Pancreas (tissue), 10 donors: ENCODE measurements at places on chromosomes 1 and 21. TPM values are rescaled to one million over a fixed set of nuclear protein-coding genes. Genes with fewer than 3 reads are reported as not detected.

GRCh38 chr1:32474954-32475353, 10.1 kb downstream of the ZBTB8B start:
- peak; percentile 30 for DNase-seq
- H3K4me1 ChIP-seq: peaks cover 6% of the 10 kb centered on the region
- no peaks in the 10 kb centered on the region for H3K36me3 ChIP-seq
- no peak overlapping the region for H3K27ac ChIP-seq
- no peak overlapping the region for H3K4me3 ChIP-seq

GRCh38 chr1:97186381-97186780, 464.8 kb downstream of the PTBP2 start:
- H3K36me3 ChIP-seq: no peaks in the 10 kb centered on the region
- no peaks in the 10 kb centered on the region for H3K27me3 ChIP-seq
- no peak for DNase-seq
- no peaks in the 10 kb centered on the region for H3K4me1 ChIP-seq

DNA sequence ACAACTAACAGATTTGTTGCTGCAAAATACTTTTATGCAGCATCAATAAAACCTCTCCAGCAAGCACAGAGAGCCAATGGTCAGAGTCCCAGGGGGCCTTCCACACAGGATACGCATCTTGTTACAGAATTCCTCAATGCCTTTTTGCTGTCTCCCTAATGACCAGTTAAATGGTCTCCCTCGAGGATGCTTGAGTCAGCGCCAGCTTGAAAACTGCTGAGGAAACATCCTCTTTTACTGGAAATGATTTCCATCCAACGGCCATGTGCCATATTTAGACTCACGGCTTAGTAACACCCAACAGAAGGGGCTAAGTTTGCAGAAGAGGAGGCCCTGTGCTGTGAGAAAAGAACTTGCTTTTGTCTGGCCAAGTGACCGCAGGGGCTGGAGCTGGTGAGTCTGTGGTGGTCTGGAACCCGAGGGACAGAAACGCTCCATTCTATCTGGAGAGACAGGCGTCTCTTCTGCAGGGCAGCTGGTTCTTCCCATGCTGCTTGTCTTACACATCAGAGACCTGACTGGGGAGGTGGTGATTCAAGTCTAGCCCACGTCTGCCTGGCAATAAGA, 496.4 kb downstream of the SETD4 start:
- no peaks in the 10 kb centered on the region for H3K27me3 ChIP-seq
- no peaks in the 10 kb centered on the region for H3K36me3 ChIP-seq
- H3K27ac ChIP-seq: peak overlapping the region; percentile 42
- peak; percentile 37 for DNase-seq

GRCh38 chr1:93474321-93474720, 26.4 kb downstream of the FNBP1L start:
- H3K4me1 ChIP-seq: peaks cover 5% of the 10 kb centered on the region
- DNase-seq: no peak
- no peak overlapping the region for H3K27ac ChIP-seq
- H3K4me3 ChIP-seq: no peak overlapping the region
- H3K36me3 ChIP-seq: no peaks in the 10 kb centered on the region
- no peaks in the 10 kb centered on the region for H3K27me3 ChIP-seq

GRCh38 chr1:33719326-33719725, 144.6 kb upstream of the HMGB4 start:
- H3K27ac ChIP-seq: no peak overlapping the region
- H3K4me1 ChIP-seq: no peaks in the 10 kb centered on the region
- no peaks in the 10 kb centered on the region for H3K36me3 ChIP-seq

The EFNA3 gene
- total RNA-seq: 0.56 TPM

GRCh38 chr1:53477651-53478501, 18.7 kb downstream of the DMRTB1 start:
- no peaks in the 10 kb centered on the region for H3K27me3 ChIP-seq
- H3K4me1 ChIP-seq: no peaks in the 10 kb centered on the region
- no peaks in the 10 kb centered on the region for H3K36me3 ChIP-seq
- H3K27ac ChIP-seq: no peak overlapping the region
- no peak overlapping the region for H3K4me3 ChIP-seq
- no peak for DNase-seq

DNA sequence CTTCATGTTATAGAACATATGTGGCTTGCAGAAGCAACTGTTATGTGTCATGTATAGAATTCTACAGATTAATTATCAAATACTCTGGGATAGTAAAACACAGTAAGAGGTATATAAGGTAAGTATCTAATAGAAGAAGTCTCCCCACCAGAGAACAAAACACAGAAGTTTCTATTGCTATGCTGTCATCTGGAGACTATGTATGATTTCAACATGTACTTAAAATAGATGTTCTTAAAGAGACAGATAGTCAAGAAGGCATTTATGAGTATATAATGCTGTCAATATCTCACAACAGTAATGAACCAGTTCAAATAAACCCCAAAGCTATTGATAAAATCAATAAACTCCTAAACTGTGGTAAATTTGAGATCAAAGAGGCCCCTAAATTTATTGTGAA, 8.1 kb upstream of the ADCY10 start:
- H3K27me3 ChIP-seq: no peaks in the 10 kb centered on the region
- H3K36me3 ChIP-seq: no peaks in the 10 kb centered on the region
- H3K27ac ChIP-seq: no peak overlapping the region
- no peak overlapping the region for H3K4me3 ChIP-seq
- no peak for DNase-seq

- no peaks in the 10 kb centered on the region for H3K27me3 ChIP-seq
- peaks cover 6% of the 10 kb centered on the region for H3K4me1 ChIP-seq
- DNase-seq: no peak
- H3K36me3 ChIP-seq: peaks cover 6% of the 10 kb centered on the region
- H3K4me3 ChIP-seq: no peak overlapping the region
Measured at GRCh38 chr1:156242738-156243137, 754 bp downstream of the BGLAP start.

The VHLL gene
- total RNA-seq: not detected

The CHRNB2 gene
- 0.35 TPM for total RNA-seq

- no peak for DNase-seq
- H3K4me3 ChIP-seq: no peak within 1 kb of the TSS
- no peaks in the 10 kb centered on the region for H3K4me1 ChIP-seq
- H3K27ac ChIP-seq: no peak within 1 kb of the TSS
- no peaks in the 10 kb centered on the region for H3K36me3 ChIP-seq
Measured at GRCh38 chr1:157099633-157100009, at the start of gene ETV3L. TSS of gene ETV3L (minus strand) at chr1:157099808. CDS start at chr1:157099523, 285 bp downstream.

GRCh38 chr1:110736900-110737605, 62.3 kb upstream of the KCNA3 start:
- no peaks in the 10 kb centered on the region for H3K36me3 ChIP-seq
- no peaks in the 10 kb centered on the region for H3K27me3 ChIP-seq
- DNase-seq: no peak
- no peak overlapping the region for H3K4me3 ChIP-seq
- no peak overlapping the region for H3K27ac ChIP-seq
- H3K4me1 ChIP-seq: no peaks in the 10 kb centered on the region

- no peaks in the 10 kb centered on the region for H3K36me3 ChIP-seq
- no peak overlapping the region for H3K4me3 ChIP-seq
- H3K27ac ChIP-seq: no peak overlapping the region
- H3K27me3 ChIP-seq: no peaks in the 10 kb centered on the region
- peaks cover 12% of the 10 kb centered on the region for H3K4me1 ChIP-seq
Measured at GRCh38 chr1:23916209-23917131, 3.3 kb upstream of the CNR2 start.

DNA sequence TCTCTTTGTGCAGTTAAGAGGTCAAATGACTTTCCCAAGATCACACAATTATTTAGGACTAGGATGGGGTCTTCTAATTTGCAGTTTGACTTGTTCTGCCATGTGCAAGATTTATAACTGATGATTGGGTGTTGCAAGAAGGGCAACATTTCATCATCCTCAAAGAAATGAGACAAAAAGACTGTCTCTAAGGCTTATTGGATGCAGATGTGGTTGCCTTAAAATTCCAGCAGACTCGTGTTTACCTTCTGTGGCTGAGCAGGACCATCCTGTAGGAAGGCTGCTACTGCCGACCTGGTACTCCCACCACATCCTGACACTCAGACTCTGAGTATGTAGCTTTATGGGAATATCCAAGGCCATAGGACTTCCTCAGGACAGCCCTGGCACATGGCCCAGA, 99.9 kb upstream of the SGIP1 start:
- no peak overlapping the region for H3K4me3 ChIP-seq
- no peak overlapping the region for H3K27ac ChIP-seq
- no peaks in the 10 kb centered on the region for H3K36me3 ChIP-seq
- no peaks in the 10 kb centered on the region for H3K4me1 ChIP-seq

DNA sequence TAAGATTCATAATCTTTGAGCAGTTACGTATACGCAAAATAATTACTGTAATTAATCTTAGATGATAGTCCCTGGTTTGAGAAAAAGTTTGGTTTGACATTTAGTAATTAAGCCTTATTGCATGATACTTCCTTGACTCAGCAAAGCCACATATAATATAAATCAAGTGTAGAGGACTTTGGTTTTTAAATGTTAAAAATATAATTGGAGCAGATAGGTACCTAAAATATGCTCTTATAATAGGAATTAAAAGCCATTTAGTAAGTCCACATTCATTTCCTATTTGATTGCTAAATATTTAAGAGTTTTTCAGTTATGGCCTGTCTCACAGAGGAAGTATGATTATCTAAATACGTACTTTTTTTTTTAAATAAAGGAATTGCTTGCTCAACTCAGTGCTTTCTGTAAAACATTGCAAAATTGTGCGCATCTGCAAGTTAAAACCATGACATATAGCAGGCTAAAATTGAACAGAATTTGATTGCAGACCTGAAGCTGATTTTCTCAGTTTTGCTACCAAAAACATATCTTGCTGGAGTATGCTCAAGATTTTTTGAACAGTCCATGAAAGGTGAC, 20.4 kb downstream of the RPE65 start:
- no peak overlapping the region for H3K4me3 ChIP-seq
- no peaks in the 10 kb centered on the region for H3K4me1 ChIP-seq
- H3K27ac ChIP-seq: no peak overlapping the region
- no peak for DNase-seq

- H3K4me1 ChIP-seq: peaks cover 32% of the 10 kb centered on the region
- H3K27me3 ChIP-seq: no peaks in the 10 kb centered on the region
- H3K27ac ChIP-seq: no peak overlapping the region
- H3K36me3 ChIP-seq: peaks cover 22% of the 10 kb centered on the region
- peak overlapping the region; percentile 75 for H3K4me3 ChIP-seq
Measured at GRCh38 chr1:35553851-35554250, 3.4 kb downstream of the KIAA0319L start.

The PIP5K1A gene
- total RNA-seq: 17.9 TPM

GRCh38 chr21:43818685-43819084, 29.3 kb downstream of the RRP1 start:
- no peak overlapping the region for H3K4me3 ChIP-seq
- no peaks in the 10 kb centered on the region for H3K4me1 ChIP-seq
- DNase-seq: no peak
- H3K36me3 ChIP-seq: no peaks in the 10 kb centered on the region
- no peaks in the 10 kb centered on the region for H3K27me3 ChIP-seq
- H3K27ac ChIP-seq: no peak overlapping the region

GRCh38 chr1:197468543-197469175, 200.6 kb downstream of the CRB1 start:
- H3K4me3 ChIP-seq: no peak overlapping the region
- H3K36me3 ChIP-seq: no peaks in the 10 kb centered on the region
- no peak overlapping the region for H3K27ac ChIP-seq

GRCh38 chr1:107459204-107459904, 318.5 kb downstream of the NTNG1 start:
- H3K4me3 ChIP-seq: no peak overlapping the region
- H3K4me1 ChIP-seq: no peaks in the 10 kb centered on the region
- no peaks in the 10 kb centered on the region for H3K36me3 ChIP-seq
- no peak overlapping the region for H3K27ac ChIP-seq
- no peaks in the 10 kb centered on the region for H3K27me3 ChIP-seq

The KCNJ15 gene
- total RNA-seq: 25.2 TPM

- no peak overlapping the region for H3K4me3 ChIP-seq
- no peaks in the 10 kb centered on the region for H3K36me3 ChIP-seq
- H3K27me3 ChIP-seq: no peaks in the 10 kb centered on the region
- no peak overlapping the region for H3K27ac ChIP-seq
- no peak for DNase-seq
Measured at GRCh38 chr21:33237486-33237885, 7.7 kb downstream of the IFNAR2 start.

GRCh38 chr1:155250246-155250632, 5.0 kb downstream of the ENTREP3 start:
- H3K4me1 ChIP-seq: peaks cover 13% of the 10 kb centered on the region
- H3K4me3 ChIP-seq: peak overlapping the region; percentile 36
- DNase-seq: no peak
- no peaks in the 10 kb centered on the region for H3K36me3 ChIP-seq
- no peaks in the 10 kb centered on the region for H3K27me3 ChIP-seq

- no peaks in the 10 kb centered on the region for H3K27me3 ChIP-seq
- no peaks in the 10 kb centered on the region for H3K36me3 ChIP-seq
- no peak for DNase-seq
- H3K27ac ChIP-seq: no peak overlapping the region
- H3K4me1 ChIP-seq: no peaks in the 10 kb centered on the region
- no peak overlapping the region for H3K4me3 ChIP-seq
Measured at GRCh38 chr1:150753416-150753815, 12.2 kb downstream of the CTSS start.

The PTPRC gene
- total RNA-seq: 13.8 TPM

GRCh38 chr1:91725989-91726721, 159.8 kb downstream of the TGFBR3 start:
- no peaks in the 10 kb centered on the region for H3K4me1 ChIP-seq
- no peaks in the 10 kb centered on the region for H3K27me3 ChIP-seq
- H3K4me3 ChIP-seq: no peak overlapping the region
- H3K36me3 ChIP-seq: no peaks in the 10 kb centered on the region

The OVAAL gene
- not detected for total RNA-seq

DNA sequence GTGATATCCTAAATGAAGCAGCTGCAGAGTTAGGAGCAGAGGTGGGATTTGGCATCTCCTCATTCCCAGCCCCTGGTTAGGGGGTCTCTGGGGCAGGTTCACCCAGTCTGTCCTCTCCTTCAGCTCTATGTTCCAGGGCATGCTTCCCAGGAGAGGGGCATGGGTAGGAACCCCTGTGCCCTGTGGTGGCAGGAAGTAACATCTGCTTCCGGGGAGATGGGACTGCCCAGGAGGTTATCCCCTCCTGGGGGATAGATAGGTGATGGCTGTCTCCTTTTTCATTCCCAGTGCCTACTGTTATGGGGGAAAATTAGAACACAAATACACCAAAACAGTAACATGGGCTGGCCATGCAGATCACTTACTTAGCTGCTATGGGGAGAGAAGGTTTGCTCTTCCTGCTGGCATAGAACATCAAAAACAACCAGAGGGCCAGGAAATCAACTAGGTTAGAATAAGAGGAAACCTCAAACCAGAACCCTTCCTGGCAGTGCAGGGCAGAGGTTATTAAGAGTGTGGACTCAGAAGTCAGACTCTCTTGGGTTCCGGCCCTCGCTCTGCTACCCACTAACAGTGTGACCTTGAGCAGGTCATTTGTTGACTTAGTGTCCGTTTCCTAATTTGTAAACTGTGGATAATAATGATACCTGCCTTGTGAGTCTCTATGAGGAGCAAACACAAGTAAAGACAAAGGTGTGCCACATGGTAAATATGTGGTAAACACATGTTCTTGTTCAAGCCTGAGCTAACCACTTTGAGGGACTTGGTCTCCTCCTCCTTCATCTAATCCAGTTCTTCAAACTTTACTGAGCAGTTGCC, 157.8 kb upstream of the JUN start:
- H3K4me3 ChIP-seq: no peak overlapping the region
- peak; percentile 21 for DNase-seq
- no peaks in the 10 kb centered on the region for H3K4me1 ChIP-seq
- H3K27me3 ChIP-seq: no peaks in the 10 kb centered on the region
- no peaks in the 10 kb centered on the region for H3K36me3 ChIP-seq
- H3K27ac ChIP-seq: no peak overlapping the region

- H3K4me1 ChIP-seq: no peaks in the 10 kb centered on the region
- H3K36me3 ChIP-seq: no peaks in the 10 kb centered on the region
- no peak for DNase-seq
Measured at GRCh38 chr1:5856246-5856815, 135.9 kb downstream of the NPHP4 start.

- H3K4me1 ChIP-seq: peaks cover 8% of the 10 kb centered on the region
- H3K4me3 ChIP-seq: no peak overlapping the region
- H3K27ac ChIP-seq: no peak overlapping the region
- H3K36me3 ChIP-seq: peaks cover 18% of the 10 kb centered on the region
Measured at GRCh38 chr1:229631966-229632365, 5.9 kb downstream of the URB2 start.

The TAS1R1 gene
- not detected for total RNA-seq
